Renal cortex interstitium (tissue), 15 donors: ENCODE measurements at places on chromosomes 2 and 18.

GRCh38 chr18:50281972-50282520, 723 bp upstream of the MBD1 start:
- DNase-seq, result no peak

DNA sequence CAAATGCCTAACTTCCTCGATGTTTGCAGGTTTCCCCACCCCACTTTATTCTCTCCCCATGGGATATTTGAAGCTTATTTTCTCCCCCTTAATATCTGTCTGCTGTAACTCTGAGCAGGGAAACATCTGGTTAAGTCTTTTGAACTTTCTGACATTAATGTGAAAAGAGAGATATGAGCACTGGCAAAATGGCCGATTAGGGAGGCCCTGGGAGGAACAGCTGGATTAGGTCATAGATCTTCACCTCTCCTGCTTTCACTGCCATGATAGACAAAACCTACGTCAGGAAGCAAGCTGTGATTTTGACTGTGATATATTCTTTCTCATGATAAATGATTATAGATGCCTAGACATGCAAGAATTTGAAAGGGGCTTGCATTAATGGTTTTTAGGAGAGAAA, 43.6 kb downstream of the LYPD6B start:
- DNase-seq, result no peak

DNA sequence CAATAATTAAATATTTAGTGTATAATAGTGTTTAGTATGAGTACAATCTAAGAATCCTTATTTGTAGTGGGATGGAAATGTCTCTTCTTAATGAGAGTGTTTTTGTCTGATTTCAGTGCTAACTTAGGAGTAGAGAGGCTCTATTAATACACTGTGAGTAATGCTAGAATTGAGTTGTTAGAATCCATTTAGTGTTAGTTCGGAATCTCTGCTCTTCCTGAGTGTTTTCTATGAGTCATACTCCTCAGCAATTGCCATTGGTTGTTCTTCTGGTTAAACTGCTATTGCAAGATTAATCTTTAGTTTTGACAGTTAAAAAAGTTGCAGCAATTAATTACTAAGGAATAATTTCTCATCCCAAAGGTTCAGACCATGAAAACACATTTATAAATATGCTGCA, 828.6 kb upstream of the POU3F3 start:
- DNase-seq, result no peak

DNA sequence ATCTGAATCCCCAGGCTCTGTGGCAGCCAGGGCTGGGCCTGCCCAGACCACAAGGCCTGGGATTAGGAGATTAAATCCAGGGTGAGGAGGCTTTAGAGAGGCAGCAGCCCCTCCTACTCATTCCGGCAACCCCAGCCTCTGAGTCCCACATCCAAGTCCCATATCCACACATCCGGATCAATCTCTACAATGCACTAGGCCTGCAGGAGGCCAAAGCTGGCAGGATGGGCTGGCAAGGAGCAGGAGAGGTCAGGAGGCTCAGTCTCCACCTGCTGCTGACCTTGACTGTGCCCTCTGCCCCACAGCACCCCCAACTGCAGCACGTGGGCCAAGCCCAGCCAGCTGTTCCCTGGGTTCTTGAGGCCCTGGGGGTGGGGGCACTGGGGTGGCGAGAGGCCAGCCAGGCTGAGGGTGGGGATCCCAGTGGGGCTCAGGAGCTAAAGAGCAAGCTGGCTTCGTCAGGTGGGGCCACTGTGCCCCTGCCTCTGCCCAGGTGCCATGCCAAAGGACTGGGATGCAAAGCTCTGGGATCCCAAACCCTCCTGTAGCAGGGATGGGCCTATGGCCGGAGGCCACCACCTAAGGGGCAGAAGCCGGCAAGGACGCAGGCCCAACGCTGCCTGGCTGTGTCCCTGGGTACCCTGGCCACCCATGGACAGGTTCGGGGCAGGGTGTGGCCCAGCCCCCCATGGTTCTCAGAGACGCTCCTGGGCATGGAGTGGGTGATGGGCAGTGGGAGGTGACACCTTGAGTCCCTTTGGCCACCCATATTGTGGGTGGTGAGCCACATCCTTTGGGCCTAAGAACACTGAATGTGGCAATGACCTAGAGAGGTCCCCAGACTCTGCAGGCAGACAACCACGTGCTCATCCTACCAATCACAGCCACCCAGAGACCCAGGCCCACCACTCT, 3.2 kb downstream of the KIF1A start:
- DNase-seq, result no peak

DNA sequence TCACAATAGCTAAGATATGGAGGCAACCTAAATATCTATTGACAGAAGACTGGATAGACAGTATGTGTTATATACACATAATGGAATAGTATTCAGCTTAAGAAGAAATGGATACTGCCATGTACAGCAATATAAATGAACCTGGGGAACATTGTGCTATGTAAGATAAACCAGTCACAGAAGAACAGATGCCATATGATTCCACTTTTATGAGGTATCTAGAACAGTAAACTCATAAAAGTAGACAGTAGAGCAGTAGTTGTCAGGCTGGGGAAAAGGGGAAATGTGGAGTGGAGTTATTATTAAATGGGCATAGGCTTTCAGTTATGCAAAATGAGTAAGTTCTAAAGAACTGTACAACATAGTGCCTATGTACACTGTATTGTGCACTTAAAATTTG, 1055.7 kb upstream of the TMEFF2 start:
- no peak for DNase-seq

GRCh38 chr18:48129621-48130082, 199.2 kb upstream of the SMAD2 start:
- no peak for DNase-seq

DNA sequence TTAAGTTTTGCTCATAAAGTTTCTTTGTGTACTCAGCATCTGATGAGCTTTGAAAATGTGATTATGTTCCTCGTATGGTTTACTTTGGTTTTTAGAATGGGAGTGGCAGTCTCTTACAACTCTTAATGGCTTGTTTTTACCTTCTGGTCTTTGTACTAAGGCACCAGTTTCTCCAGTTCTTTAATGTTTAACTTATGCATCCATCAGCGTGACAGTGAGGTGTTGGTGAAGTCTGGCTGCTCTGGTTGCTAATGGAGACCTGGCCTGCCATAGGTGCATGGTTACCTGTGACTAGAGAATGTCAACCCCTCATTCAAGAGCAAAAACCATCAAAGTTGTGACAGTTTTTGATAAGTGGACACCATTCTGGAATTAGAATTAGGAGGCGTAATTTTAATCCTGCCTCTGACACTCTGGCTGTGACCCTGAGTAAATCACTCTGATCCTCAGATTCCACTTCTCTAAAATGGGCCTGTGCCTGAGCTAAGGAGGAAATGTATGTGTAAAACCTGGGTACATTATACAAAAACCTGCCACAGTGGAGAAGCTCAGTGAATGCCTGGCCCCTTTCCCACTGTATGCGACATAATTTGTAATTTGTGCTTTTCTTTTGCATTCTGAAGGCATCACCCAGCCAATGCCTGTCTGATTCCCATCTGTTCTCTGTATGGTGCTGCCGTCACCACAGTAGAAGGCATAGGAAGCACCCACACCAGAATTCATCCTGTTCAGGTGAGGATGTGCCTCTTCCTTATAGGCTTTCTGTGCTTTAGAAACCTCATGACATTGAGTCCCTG, 11.2 kb downstream of the AOX1 start:
- no peak for DNase-seq

DNA sequence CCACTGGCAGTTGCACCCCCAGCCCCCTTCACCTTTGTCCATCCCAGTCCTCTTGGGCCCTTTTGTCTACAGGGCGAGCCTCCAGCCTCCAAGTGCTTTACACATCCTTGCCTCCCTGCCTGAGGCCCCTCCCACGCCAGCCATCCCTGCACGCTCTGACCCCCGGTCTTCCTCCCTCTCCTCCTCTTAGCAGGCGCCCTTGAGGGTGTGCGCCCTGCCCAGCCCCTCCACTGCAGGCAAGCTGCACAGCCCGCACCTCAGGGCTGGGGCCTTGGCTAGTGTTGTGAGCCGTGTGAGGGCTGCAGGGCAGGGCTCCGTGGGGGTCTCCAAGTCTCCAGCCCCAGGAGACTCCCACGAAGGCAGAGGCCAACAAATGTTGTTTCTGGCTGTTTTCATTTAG, 6.9 kb downstream of the BOK start:
- DNase-seq, result no peak

DNA sequence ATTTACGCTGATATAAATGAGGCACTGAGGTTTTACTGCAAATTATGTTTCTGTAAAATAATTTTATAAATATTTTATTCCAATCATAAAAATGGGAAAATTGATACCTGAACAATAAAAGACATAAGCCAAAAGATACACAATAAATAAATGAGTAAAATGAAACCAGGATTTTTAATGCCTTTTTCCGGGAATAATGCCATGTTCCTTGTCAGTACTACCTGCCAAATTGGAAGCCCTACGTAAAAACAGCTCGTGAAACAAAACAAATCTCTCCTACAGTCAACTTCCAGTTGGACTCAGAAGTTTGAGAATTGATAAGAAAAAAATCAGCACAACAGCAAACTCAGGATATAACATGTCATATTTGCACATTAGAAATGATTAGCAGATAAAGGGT, 18.0 kb downstream of the GALNT3 start:
- DNase-seq, result no peak

GRCh38 chr18:28120828-28121515, 56.0 kb downstream of the CDH2 start:
- DNase-seq, result no peak

DNA sequence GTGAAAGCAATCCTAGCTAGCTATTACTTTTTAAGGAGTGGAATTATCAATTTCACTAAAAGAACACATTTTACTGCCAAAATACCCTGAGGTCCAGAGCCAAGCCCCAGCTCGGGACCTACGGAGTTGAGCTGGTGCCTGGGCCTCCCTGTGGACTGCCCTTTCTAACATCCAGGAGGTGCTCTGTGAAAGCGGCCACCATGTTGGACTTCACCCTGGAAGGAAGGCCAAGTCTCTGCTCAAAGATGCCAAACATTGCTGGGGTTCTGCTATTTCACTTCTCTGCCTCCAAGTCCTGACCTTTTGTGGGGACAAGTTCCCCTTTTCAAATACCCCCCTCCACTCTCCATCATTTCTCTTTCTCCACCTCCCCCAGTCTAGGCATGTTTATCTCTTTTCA, 498.7 kb upstream of the RAB6C start:
- no peak for DNase-seq

- DNase-seq, result no peak
These were observed 11.7 kb downstream of the TM4SF20 start for GRCh38 chr2:227367427-227367795.

DNA sequence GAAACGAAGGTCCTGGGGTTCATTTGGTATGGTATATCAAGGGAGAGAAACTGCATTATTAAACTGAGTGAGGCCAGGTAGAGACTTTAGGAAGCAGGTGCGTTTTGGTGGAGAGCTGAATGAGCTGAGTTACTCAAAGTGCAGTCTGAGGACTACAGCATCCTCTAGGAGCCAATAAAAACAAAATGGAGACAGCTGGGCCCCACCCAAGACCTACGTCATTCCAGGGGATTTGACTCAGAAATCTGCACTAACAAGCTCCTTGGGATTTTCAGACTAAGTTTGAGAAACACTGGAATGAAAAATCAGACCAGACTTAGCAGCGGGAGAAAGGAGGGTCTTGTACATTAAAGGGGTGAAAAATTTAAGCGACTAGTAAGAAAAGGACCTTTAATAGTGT, 131.5 kb downstream of the UXS1 start:
- DNase-seq, result no peak
